Activated T-helper 1 cell treated with Interleukin-2 at 50 U/mL for 16 hours (primary cell): ENCODE measurements at places on chromosomes 7 and 10.
A peak's percentile ranks its signal among the peaks of the same experiment; 100 is the strongest.

GRCh38 chr7:33500703-33501701, 371.6 kb downstream of the BBS9 start:
- no peak for DNase-seq

- DNase-seq: no peak
These were observed 49.0 kb downstream of the COL17A1 start for GRCh38 chr10:104036518-104037260.

DNA sequence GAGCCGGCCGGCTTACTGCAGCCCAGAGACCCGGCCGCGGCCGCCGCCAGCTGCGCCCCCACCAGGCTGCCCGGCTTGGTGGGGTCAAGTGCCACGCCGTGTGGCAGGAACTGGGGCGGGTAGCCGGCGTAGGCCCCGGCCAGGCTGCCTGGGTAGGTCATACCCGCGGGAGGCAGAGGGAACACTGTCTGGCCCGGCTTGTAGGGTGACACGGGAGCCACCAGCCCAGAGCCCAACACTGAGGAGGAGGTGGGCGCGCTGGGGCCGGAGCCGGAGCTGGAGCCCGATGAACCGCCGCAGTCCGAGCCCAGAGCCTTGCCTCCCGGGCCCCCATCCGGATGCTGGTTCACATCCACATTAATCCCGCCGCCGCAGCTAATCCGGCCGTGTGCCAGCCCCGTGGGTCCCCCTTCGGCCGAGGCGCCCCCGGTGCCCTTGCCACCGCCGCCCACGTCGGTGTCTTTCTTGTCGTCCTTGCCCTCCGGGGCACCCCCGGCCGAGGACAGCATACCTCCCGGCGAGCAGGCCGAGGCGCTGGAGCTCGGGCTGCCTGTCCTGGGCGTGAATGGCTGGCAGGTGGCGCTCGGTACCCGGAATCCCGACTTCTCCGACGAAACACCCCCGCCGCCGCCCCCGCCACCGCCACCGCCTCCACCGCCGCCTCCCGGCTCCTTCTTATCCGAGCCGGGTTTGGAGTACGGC, 2.0 kb downstream of the ZNF503 start:
- no peak for DNase-seq

DNA sequence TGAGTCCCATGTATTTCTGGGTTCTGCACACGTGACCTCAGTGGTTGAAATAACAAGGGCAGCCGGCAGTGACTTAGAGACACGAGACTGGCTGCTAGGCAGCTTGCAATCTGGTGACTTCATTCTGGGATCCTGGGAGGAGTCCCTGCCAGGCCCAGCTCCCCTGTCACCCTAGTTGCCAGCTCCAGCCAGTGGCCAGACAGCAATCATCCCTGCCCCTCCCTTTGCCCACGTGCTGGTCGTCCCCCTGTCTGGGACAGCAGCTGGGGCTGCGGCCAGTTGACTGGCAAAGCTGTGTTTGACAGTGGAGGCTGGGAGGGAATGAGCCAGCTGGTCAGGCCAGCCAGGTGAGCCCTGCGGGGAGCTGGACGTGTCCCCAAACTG, 30.0 kb downstream of the ADGRA1 start:
- no peak for DNase-seq

GRCh38 chr10:129048513-129048912, 418.5 kb upstream of the MGMT start:
- no peak for DNase-seq

GRCh38 chr7:70935854-70936253, 196.1 kb upstream of the GALNT17 start:
- DNase-seq: no peak

DNA sequence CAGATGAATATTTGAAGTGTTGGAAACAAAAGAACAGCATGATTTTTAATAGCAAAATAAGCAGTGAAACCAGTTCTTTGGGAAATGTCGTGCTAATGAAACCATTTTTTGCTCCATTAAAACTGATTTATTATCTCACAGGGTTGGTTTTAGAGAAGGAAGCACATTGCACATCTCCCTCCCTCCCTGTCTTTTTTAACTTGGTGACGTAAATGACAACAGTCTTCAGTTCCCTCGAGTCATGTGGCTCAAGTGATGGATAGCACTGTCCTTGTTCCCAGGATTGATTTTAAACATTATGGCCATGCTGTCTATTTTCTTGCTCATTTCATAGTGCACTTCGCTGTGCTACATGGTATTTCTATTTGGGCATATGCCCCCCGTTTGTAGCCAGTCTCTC, 105.9 kb downstream of the DOCK1 start:
- no peak for DNase-seq

GRCh38 chr10:124650263-124650662, 93.9 kb downstream of the FAM53B start:
- DNase-seq: no peak

GRCh38 chr10:133127291-133128125, 32.5 kb upstream of the KNDC1 start:
- DNase-seq: peak; percentile 11

DNA sequence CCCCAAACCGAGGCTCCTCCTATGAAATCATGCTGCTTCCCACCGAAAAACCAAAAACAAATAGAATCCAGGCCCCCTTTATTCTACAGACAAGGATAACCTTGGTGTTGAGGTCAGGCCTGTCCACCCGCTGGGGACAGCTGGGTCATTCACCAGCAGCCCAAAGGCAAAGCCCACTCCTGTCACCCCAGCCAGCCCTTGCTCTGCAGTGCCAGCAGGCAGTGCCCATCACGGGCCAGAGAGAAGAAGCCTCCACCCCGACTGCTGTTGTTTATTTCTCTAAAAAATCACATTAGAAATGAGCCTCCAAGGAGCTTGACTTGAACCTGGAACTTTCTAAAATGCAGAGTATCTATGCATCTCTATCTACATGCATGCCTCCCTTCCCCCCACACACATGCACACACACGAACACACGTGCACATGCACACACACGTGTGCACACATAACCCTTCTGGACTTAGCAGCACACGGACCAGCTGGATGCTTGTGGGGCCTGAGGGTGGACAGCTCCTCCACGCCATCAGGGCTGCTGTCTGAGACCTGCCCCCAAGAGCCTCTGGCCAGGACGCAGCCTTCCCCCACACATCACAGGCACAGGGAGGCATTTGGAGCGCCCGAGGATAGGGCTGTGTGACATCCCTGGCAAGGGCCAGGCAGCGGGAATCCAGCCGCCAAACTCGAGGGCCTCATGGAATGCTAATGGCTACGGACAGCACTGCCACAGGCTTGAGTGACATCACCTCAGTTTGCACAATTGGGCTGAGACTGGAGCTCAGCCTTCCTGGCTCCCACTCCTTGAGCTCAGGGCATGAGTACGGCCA, 22.8 kb downstream of the PRKAG2 start:
- DNase-seq: no peak

DNA sequence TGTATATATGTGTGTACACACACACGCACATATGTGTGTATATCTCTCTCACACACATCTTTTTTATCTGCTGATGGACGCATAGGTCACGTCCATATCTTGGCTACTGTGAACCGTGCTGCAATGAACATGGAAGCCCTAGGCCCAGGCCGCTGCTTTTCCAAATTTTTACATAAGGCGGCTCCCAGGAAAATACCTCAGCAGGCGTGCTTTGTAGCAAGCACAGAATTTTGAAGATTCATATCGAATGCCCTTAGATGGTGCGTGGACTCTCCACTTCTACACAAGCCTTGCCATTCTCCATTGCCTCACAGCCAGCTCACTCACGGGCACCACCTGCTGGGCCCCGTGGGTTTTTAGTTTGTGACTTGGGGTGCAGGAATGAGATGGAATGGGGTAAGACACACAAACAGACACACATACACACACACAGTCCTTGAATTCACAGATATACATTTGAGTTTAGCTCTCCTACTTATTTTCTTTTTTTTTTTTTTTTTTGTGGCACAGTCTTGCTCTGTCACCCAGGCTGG, 57.9 kb upstream of the RNF32 start:
- DNase-seq: no peak

GRCh38 chr10:73858013-73858708, 16.2 kb downstream of the CAMK2G start:
- no peak for DNase-seq

DNA sequence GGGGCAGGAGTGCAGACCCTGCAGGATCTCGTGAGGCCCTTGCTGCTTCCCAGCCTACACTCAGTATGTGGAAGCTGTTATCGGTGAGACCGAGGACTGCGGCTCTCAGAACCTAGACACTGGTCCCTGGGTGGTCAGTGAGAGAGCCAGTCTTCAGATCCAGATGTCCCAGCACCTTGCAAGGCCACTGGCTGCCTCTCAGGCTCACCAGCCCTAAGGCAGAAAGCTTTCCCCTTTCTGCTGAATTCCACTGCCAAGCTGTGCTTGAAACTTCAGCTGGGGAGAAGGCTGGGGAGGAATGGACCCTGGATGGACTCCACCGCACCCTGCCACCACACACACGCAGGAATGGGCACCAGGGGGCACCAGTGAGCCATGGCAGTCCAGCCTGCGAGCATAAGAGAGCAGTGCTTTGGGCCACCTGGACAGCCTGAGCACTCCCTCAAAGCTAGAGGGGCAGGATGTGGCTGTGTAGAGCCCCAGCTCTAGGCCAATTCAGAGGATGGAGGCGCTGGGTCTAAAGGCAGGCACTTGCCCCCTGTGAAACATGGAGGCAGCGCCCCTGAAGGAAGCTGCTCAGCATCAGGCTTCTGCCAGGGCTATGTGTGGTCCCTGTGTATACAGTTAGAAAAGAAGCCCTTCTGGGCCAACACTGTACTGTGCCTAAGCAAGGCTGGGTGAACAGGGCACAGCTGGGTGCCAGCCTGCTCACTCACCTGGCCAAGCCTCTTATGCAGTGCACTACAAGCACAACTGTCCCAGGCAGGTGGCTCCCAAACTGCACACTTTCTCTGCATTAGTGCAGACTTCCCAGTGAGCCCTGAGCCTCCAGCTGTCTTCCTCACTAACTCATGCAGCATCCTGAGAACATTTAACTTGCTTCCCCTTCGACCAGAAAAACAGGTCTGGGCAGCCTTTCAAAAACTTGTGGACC, 21.6 kb downstream of the TMEM72 start:
- peak; percentile 64 for DNase-seq

DNA sequence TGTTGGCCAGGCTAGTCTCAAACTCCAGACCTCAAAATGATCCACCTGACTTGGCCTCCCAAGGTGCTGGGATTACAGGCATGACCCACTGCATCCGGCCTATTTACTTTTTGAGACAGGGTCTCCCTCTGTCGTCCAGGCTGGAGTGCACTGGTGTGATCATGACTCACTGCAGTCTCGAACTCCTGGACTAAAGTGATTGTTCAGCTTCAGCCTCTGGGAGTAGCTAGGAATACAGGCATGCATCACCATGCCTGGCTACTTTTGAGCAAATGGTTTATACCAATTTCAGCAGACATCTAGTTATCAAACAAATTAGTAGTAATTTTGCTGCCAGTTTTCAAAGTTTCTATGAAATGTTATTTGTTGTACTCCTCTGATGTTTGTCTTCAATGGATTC, 2.2 kb upstream of the WAC start:
- DNase-seq: no peak

DNA sequence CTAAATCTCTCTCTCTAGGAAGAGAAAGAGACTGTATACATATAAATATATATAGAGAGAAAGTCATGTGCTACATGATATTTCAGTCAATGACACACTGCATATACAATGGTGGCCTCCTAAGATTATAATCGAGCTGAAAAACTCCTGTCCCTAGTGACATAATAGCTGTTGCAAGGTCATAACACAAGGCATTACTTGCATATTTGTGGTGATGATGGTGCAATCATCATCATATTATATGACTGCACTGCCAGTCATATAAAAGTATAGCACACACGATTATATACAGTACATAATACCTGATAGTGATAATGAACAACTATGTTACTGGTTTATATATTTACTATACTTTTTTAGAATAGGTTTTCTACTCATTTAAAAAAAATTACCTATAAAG, 316.7 kb downstream of the FGFR2 start:
- DNase-seq: no peak

GRCh38 chr10:94725871-94726270, 36.6 kb upstream of the CYP2C19 start:
- no peak for DNase-seq

DNA sequence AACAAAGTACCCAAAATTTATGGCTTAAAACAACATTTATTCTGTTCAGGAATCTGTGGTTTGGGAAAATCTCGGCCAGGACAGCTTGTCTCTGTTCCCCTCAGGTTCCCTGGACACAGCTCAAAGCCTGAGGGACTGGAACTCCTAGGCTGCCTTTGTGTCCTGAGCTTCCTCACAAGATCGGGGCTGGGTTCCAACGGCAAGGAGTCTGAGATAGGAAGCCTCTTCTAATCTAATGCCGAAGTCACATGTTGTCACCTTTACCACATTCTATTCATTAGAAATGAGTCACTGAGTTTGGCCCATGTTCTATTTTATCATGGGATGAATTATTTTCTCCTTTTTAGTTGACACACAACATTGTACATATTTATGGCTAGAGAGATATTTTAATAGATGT, 80.5 kb downstream of the ANKRD26 start:
- no peak for DNase-seq

- DNase-seq: no peak
These were observed 59.7 kb upstream of the RAB11FIP2 start for GRCh38 chr10:118106426-118106825.
